ENCODE measurements at places on chromosomes 6 and 20.

GRCh38 chr20:59403261-59403961 is 103.0 kb downstream of the EDN3 start:
- DNase-seq = peak; percentile 78

GRCh38 chr6:117733341-117733740 is 58.1 kb downstream of the NUS1 start:
- DNase-seq = no peak

DNA sequence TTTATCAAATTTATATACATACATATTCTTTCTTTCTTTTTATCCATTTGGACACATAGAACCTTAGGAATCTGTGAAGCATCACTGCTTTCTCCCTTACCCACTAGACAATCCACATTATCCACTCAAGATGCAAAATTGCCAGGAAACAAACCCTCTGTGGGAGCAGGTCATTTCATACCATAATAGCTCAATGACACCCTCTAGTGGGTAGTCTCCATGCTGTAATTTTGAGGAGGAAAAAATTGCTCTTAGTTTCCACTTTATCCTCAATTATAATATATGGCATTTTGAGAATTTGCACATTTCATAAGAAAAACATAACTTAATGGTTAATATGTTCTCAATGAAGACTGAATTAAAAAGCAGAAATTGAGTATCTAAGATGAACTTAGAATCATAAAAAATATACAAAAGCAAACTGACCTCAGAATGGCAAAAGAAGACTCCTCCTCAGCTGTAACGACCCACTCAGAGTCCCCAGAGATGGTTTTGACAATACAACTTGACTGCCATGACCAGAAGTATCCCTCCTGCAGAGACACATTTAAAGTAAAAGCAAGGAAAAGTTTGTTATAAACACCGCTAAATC is 164.1 kb downstream of the FRK start:
- DNase-seq = no peak

DNA sequence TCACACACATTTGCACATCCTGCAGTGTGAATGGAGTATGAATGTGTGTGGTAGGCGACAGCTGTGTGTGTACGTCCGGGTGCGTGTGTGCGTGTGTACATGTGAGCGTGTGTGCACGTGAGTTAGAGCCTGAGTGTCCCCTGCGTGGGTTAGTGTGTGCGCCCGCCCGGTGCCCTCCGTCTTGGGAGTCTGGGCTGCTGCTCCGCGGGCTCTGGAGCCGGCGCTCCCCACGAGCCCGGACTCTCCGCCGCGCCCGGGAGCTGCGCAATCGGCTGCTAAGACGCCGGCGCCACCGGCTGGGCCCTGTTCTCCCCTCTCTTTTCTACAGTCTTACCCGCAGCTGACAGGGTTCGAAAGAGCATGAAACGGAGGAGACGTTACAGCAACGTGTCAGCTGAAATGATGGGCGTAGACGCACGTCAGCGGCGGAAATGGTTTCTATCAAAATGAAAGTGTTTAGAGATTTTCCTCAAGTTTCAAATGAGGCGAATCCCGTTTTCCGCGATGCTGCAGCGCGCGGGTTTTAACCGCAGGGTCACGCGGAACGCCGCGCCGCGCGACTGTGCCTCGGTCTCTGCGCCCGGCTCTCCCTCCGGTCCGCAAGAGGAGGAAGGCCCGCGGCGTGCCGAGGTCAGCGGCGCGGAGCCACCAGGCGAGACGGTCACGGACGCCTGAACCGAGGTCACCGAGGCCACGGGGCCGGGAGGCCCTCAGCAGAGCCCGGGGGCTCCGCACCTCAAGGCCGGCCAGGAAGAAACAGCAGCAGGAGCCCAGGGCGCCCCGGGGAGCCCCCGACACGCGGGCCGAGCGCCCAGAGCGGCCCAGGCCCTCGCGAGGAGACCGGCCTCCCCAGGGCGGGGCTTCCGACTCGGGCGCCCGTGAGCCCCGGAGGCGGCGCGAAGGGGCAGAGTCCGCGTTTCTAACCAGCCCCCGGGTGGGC is 95.3 kb upstream of the BHLHE23 start:
- peak; percentile 68 for DNase-seq

DNA sequence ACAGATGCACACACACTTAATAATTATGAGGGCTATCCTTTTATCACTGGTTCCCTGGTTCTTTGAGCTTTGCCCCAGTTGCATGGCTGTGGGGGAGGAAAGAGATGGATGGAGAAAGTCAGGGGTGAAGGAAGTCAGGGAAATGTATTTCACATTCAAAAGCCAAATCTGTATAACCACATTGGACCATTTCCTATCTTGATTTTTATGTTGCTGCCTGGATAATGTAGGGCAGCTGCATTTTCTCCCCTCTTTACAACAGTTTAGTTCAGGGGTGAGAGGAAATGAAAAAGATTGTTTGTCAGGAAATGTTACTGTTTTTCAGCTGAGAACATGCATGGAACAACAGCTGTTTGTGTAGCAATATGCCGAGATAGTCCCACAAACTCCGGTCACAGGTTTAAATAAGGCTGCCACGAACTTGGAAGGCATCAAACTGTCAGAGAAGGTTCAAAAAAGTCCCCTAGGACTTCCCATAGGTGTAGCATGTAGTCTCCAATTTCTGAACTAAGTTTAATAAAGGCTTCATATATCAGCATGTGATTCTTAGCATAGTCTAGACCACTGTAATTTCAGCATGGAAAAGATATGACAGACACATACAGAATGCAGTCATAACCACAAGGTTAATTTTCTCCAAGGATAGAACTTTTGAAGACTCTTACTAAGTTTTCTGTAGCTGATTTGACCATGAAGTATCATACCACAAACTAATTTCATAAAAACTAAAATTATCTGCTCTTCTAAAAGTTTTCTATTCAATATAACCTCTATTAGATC is 82.1 kb upstream of the COL21A1 start:
- DNase-seq = no peak

GRCh38 chr20:34994509-34995131 is 39.0 kb downstream of the MYH7B start:
- DNase-seq = no peak

DNA sequence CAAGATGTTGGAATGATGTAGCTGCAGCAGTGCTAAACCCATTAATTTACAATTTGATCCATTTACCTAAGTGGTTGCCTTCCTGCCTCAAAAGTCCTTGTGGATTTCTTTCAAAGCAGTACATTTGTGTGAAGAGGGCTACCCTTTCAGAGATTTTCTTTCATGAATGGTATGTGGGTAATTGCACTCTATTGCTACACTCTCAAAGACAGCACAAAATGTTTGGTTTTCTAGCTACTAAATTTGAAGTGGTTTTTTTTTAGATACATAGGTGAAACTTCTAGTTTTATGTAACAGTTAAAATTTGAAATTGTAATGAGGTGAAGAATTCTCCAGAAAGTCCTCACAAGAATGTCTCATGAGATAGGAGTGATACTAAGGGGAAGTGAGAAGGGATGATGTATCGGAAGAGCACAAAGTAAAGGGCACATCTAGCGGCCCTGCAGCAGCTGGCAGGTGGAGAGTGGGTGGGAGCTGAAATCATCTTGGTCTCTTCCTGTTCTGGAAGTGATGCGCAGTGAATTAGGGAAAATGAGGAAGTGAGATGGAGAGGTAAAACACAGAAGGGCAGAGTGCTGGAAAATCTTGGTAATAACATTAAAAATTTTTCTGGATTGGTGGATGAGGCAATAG is 236.8 kb upstream of the MAN1A1 start:
- DNase-seq = no peak

GRCh38 chr6:164144316-164144715 is 729.8 kb downstream of the QKI start:
- DNase-seq = no peak

DNA sequence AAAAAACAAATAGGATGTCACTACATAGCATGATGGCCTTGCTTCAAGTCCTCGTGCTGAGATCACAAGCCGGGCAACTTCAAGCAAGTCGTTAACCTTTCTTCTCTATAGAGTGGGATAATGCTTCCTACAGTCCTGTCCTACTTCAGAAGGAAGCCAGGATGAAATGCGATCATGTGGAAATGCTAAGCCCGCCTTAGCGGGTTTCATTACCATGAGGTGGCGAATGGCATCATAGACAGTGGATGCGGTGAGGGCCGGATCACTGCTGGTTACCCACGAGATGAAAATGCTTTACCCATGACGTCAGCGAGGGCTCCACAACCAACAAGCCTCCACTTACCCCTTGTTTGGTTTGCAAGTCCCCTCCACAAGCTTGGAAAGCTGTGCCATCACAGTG is 206.4 kb downstream of the TBXT start:
- no peak for DNase-seq
